BJ (cell line): ENCODE measurements at places on chromosomes 2 and 18. TPM values are rescaled to one million over a fixed set of nuclear protein-coding genes. Genes with fewer than 3 reads are reported as not detected.

Gene CD226
- polyA plus RNA-seq: 0.13 and 0.53 TPM in 2 replicates

Gene NPPC
- not detected in 2 replicates for polyA plus RNA-seq

Gene RESP18
- not detected in 2 replicates for polyA plus RNA-seq

Gene RFX8
- polyA plus RNA-seq: 1.7 and 2.1 TPM in 2 replicates

Gene RAB6C
- polyA plus RNA-seq: not detected in 2 replicates

Gene SIX3
- polyA plus RNA-seq: not detected in 2 replicates
